SJCRH30 (cell line): ENCODE measurements at places on chromosomes 6 and 20. TPM values are rescaled to one million over a fixed set of nuclear protein-coding genes. Genes with fewer than 3 reads are reported as not detected.

- no peak overlapping the region for H3K4me3 ChIP-seq
- H3K36me3 ChIP-seq: no peaks in the 10 kb centered on the region
- H3K27ac ChIP-seq: no peak overlapping the region
- no peak for DNase-seq
- no peaks in the 10 kb centered on the region for H3K4me1 ChIP-seq
Observed at GRCh38 chr6:112665114-112665513, 318.0 kb downstream of the RFPL4B start.

DNA sequence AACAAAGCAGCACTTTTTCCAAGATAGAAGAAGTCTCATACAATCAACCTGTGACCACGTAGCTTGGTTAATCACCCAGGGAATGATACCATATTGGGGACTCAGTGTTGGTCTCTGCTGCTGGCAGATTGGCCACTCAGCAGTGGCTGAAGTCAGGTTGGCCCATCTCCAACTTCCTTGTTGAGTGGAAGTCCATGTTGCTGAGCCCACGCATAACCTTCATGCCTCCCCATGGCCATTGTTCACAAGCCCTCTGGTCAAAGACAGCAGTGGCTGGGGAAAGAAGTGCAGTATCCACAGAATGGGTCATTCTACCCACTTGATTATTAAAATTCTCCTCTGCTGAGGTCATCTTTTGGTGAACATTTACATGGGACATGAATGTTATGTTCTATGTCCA is 38.5 kb downstream of the PKIB start:
- no peak overlapping the region for H3K27ac ChIP-seq
- H3K4me1 ChIP-seq: no peaks in the 10 kb centered on the region
- no peak for DNase-seq
- no peaks in the 10 kb centered on the region for H3K27me3 ChIP-seq

DNA sequence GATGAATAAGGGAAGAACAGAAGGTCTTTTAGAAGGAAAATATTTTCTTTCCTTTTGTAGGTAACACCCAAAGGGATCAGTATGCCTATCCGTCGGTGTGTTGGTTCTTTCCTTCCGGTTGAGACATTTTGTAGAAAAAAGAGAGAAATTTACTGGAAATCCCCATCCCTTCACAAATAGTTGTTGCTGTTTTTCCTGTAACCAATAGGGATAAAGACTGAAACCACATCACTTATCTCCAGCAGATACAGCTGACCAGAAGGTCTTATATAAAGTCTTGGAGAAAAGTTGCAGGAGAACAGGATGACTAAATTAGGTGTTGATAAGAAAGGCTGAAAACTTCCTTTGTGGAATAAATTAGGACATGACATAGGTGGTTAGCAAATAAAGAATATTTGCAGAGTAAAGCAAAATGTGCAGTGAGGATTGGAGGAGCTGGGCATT is 14.8 kb upstream of the HLA-DRB1 start:
- H3K36me3 ChIP-seq: no peaks in the 10 kb centered on the region
- no peaks in the 10 kb centered on the region for H3K4me1 ChIP-seq
- no peak overlapping the region for H3K4me3 ChIP-seq
- no peaks in the 10 kb centered on the region for H3K27me3 ChIP-seq
- DNase-seq: no peak

- no peaks in the 10 kb centered on the region for H3K27me3 ChIP-seq
- H3K4me1 ChIP-seq: peaks cover 9% of the 10 kb centered on the region; the same call in 1 of the 2 replicates
- DNase-seq: no peak
- H3K4me3 ChIP-seq: no peak overlapping the region
- H3K36me3 ChIP-seq: no peaks in the 10 kb centered on the region
Observed at GRCh38 chr6:142909686-142910085, 35.3 kb downstream of the HIVEP2 start.

- H3K4me1 ChIP-seq: no peaks in the 10 kb centered on the region
- H3K36me3 ChIP-seq: no peaks in the 10 kb centered on the region
- no peaks in the 10 kb centered on the region for H3K27me3 ChIP-seq
- H3K27ac ChIP-seq: no peak overlapping the region
- H3K4me3 ChIP-seq: no peak overlapping the region
- no peak for DNase-seq
Observed at GRCh38 chr6:98056955-98057354, 773.9 kb upstream of the MMS22L start.

GRCh38 chr6:28134716-28135115 is 7.0 kb upstream of the ZKSCAN8 start:
- peaks cover 2% of the 10 kb centered on the region; the same call in 1 of the 2 replicates for H3K36me3 ChIP-seq
- H3K4me1 ChIP-seq: no peaks in the 10 kb centered on the region
- H3K27me3 ChIP-seq: no peaks in the 10 kb centered on the region
- H3K27ac ChIP-seq: no peak overlapping the region
- no peak for DNase-seq
- H3K4me3 ChIP-seq: no peak overlapping the region

The RGS17 gene
- total RNA-seq: 13.6 and 15.5 TPM in 2 replicates

DNA sequence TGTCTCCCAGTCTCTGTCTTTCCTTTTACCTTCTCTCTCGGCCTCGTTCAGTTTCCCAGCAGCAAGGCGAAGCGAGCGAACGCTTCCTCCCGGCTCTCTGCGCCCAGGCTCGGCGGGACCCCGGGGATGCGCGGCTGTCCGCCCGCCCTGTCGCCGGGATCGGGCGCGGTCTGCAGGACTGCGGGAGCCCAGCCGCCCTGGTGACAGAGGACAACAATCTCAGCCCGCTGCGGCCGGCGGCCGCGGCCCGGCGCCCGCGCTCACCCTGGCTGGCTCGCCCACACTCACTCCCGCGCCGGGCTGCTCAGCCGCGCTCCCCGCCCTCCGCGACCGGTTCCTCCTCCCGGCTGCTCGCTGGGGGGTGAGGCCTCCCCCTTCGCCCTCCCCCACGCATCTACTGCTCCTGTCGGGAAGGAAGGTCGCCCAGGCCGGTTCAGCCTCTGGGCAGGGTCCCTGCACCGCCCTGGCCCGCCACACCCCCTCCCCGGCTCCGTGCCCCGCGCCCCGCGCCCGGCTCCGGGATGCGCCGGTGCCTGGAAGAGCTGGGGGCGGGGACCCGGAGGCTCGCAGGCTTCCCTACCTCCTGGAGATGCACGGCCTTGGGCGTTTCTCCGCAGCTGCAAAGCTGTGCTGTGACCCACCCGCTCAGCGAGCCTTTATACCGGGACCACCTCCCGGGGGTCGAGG is 410 bp downstream of the SYNE1 start:
- H3K27ac ChIP-seq: no peak overlapping the region
- no peaks in the 10 kb centered on the region for H3K4me1 ChIP-seq
- peak; percentile 7 for DNase-seq
- 0 out of 2 replicates have a peak, but pooled peaks cover 4% of the 10 kb centered on the region for H3K27me3 ChIP-seq
- H3K4me3 ChIP-seq: peak overlapping the region; percentile 49
- no peaks in the 10 kb centered on the region for H3K36me3 ChIP-seq

- no peaks in the 10 kb centered on the region for H3K36me3 ChIP-seq
- H3K4me3 ChIP-seq: peak overlapping the region; percentile 28
- DNase-seq: peak; percentile 64
- no peaks in the 10 kb centered on the region; the same call in 1 of the 2 replicates for H3K27me3 ChIP-seq
- peaks cover 5% of the 10 kb centered on the region; the same call in 1 of the 2 replicates for H3K4me1 ChIP-seq
Observed at GRCh38 chr6:44176762-44177509, 18.3 kb downstream of the CAPN11 start.

The SNAI1 gene
- 29.7 and 30.7 TPM in 2 replicates for total RNA-seq

DNA sequence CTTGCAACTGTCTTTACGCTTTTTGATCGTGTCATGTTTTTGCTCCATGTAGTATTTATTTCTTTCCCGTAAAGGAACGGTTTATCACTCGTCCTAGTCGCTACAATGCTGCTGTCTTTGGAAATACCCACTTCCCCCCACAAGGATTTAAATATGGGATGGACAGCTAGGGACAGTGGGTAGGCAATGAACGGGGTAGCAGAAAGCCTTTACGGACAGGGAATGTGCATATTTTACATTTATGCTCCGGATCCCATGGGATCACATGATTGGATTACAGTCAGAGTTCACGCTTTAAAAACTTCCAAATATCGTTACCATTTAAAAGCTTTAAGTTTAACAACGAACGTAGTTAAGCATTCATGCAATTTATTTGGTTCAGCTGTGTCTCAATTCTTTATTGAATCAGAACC is 1.2 kb downstream of the HIVEP1 start:
- no peaks in the 10 kb centered on the region for H3K4me1 ChIP-seq
- DNase-seq: no peak
- peaks cover 8% of the 10 kb centered on the region; the same call in 1 of the 2 replicates for H3K36me3 ChIP-seq
- no peaks in the 10 kb centered on the region for H3K27me3 ChIP-seq

DNA sequence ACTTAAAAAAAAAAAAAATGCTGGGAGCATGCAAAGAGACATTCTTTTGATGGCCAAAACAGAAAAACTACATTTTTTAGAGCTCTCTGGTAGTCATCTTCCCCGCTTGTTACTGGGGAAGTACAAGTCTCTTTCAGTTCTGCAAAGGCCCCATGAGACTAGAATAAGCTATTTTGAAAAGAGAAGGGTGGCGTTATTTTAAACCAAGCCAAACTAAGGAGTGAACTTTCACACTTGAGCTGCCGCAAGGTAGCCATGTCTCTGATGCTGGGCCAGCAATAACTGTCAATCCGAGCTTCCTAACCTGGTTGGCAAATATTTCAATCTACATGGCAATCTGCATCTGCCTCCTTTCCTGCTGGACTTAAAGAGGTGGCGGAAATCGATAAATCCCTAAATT is 96.7 kb downstream of the L3MBTL3 start:
- no peak for DNase-seq
- no peaks in the 10 kb centered on the region for H3K27me3 ChIP-seq

The BACH2 gene
- 3.8 and 4.1 TPM in 2 replicates for total RNA-seq

GRCh38 chr6:108869876-108870275 is 21.7 kb downstream of the ARMC2 start:
- no peaks in the 10 kb centered on the region for H3K4me1 ChIP-seq
- no peaks in the 10 kb centered on the region for H3K36me3 ChIP-seq
- H3K4me3 ChIP-seq: no peak overlapping the region
- no peak overlapping the region for H3K27ac ChIP-seq

- no peaks in the 10 kb centered on the region for H3K27me3 ChIP-seq
- no peak overlapping the region for H3K27ac ChIP-seq
- no peak for DNase-seq
Observed at GRCh38 chr6:84469144-84469543, 241.7 kb upstream of the CEP162 start.

- H3K36me3 ChIP-seq: no peaks in the 10 kb centered on the region
- no peak for DNase-seq
- peaks cover 10% of the 10 kb centered on the region for H3K27me3 ChIP-seq
- no peaks in the 10 kb centered on the region for H3K4me1 ChIP-seq
- H3K27ac ChIP-seq: no peak overlapping the region
Observed at GRCh38 chr6:170207586-170208181, 83.2 kb downstream of the DLL1 start.

The TPMT gene
- total RNA-seq: 8.1 and 9.6 TPM in 2 replicates

- no peak overlapping the region for H3K27ac ChIP-seq
- H3K36me3 ChIP-seq: peaks cover 8% of the 10 kb centered on the region; the same call in 1 of the 2 replicates
Observed at GRCh38 chr6:15473174-15473573, 189.7 kb downstream of the DTNBP1 start.

DNA sequence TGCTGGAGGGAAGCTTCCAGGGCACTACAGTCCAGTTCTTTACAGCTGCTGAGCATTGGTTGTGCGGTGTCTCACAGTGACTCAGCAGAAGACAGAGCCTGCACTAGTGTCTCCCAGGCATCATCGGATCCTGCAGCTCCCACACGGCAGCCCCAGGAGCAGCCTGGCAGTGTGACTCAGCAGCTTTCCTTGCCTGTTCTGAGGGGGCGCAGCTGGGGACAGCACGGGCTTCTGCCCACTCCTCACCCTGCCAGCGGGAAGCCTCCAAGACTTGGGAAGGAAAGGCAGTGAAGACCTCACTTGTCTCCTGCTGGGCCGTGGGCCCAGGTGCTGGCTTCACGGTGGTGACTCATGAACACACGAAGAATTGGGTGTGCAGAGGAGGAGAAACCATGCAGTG is 165.4 kb downstream of the SYNDIG1 start:
- no peaks in the 10 kb centered on the region for H3K36me3 ChIP-seq
- H3K4me3 ChIP-seq: no peak overlapping the region
- peaks cover 46% of the 10 kb centered on the region for H3K4me1 ChIP-seq
- peak; percentile 69 for DNase-seq

The AGER gene
- 0.71 and 1.4 TPM in 2 replicates for total RNA-seq

DNA sequence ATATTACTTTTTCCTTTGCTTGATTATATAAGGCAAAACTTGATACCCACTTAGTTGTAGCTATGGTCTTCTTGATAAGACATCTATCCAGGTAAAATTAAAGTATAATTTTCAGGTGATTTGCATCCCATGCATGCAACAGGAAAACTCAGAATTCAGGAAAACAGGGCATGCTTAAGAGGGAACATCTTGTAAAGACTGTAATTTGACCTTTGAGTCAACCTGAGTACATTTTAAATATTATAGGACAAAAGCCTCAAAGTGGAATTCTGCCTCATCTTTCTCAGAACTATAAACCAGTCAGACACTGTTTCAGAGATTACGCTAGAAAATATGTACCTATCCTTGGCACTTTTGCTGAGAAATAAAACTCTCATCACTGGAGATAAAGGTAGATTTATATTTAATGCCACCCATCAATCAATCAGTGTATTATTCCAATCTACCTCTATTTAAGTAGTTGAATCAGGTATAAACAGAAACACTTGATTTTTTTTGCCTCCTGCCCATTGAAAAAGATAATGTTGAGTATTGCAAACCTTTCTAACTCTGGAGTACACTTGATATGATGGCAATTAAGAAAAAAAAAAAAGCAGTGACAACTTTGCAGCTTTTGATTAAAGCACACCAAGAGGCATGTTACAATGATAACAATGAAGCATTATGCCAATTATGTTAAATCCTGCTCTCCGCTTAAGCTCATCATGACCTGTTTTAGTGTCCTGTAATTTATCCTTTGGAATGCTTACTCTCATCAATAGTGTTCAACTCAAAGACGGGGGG is 2.8 kb downstream of the CITED2 start:
- peak overlapping the region; percentile 82 for H3K4me3 ChIP-seq
- peaks cover 20% of the 10 kb centered on the region for H3K36me3 ChIP-seq
- no peak overlapping the region for H3K27ac ChIP-seq
- H3K27me3 ChIP-seq: no peaks in the 10 kb centered on the region
- no peak for DNase-seq

The MYCT1 gene
- 0.04 TPM in 1 of 2 replicates, not detected in the other for total RNA-seq
